ENCODE measurements at places on chromosomes 3 and 15. TPM values are rescaled to one million over a fixed set of nuclear protein-coding genes. Genes with fewer than 3 reads are reported as not detected.

The CPNE9 gene
- total RNA-seq: not detected

The CAMKV gene
- not detected for total RNA-seq

The ROBO2 gene
- total RNA-seq: 0.49 TPM

The CPN2 gene
- not detected for total RNA-seq

- H3K27ac ChIP-seq: no peak overlapping the region
- peaks cover 12% of the 10 kb centered on the region for H3K4me1 ChIP-seq
- no peaks in the 10 kb centered on the region for H3K27me3 ChIP-seq
- no peaks in the 10 kb centered on the region for H3K36me3 ChIP-seq
Observed at GRCh38 chr3:72258361-72259141, 473.6 kb upstream of the PROK2 start.

GRCh38 chr3:18892047-18892446, 256.3 kb upstream of the KCNH8 start:
- H3K4me1 ChIP-seq: no peaks in the 10 kb centered on the region
- H3K4me3 ChIP-seq: no peak overlapping the region
- no peaks in the 10 kb centered on the region for H3K27me3 ChIP-seq
- no peak for DNase-seq
- no peak overlapping the region for H3K27ac ChIP-seq

DNA sequence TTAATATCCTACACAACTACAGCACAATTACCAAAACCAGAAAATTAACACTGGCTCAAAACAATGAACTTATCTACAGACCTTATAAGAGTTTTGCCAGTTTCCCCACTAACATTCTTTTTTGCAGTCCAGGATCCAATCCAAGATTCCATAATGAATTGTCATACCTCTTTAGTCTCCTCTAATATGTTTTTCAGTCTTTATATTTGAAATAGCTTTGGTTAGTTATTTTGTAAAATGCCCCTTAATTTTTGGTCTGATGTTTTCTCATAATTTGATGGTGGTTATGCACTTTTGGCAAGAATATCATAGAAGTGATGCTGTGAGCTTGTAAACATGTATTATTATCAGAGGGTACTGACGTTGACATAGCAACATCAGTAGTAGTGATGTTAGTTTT, 124.3 kb downstream of the ISL2 start:
- no peak for DNase-seq
- H3K4me1 ChIP-seq: no peaks in the 10 kb centered on the region
- no peak overlapping the region for H3K4me3 ChIP-seq
- H3K36me3 ChIP-seq: no peaks in the 10 kb centered on the region
- H3K27me3 ChIP-seq: no peaks in the 10 kb centered on the region
- no peak overlapping the region for H3K27ac ChIP-seq

- no peaks in the 10 kb centered on the region for H3K4me1 ChIP-seq
- H3K4me3 ChIP-seq: no peak overlapping the region
- H3K27me3 ChIP-seq: no peaks in the 10 kb centered on the region
- H3K36me3 ChIP-seq: no peaks in the 10 kb centered on the region
Observed at GRCh38 chr3:115692887-115693524, 69.7 kb downstream of the GAP43 start.

DNA sequence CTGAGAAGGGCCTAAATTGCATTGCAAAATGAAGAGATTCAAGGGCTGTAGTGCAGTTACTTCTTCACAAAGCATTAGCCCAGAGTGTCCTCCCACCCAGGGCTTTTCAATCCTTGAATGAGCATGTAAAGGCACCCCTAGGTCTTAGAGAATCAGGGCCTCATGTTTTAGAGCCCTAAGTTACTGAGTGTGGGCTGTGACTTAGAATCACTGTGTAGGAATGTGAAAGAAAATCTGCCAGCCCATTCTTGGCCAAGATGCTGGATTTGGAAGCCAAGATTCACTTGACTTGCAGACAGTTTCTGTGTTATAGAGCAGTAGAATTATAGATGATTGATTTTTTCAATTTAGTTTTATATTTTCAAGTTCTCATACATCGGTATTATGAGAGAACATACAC, 153.2 kb downstream of the MYRIP start:
- DNase-seq: peak; percentile 16
- H3K27me3 ChIP-seq: no peaks in the 10 kb centered on the region
- no peak overlapping the region for H3K4me3 ChIP-seq
- no peaks in the 10 kb centered on the region for H3K4me1 ChIP-seq

DNA sequence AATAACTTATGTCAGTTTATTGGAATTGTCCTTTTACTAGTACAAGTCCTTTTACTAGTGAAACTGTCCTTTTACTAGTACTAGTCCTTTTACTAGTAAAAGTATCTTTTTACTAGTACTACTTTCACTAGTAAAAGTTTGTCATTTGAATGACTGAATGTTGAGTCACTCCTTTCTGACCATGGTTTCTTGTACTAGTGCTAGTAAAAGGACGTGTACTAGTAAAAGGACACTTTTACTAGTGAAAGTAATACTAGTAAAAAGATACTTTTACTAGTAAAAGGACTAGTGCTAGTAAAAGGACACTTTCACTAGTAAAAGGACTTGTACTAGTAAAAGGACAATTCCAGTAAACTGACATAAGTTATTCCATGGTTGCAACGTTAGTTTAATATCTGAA, 96.3 kb downstream of the ZMAT3 start:
- no peaks in the 10 kb centered on the region for H3K27me3 ChIP-seq
- no peak overlapping the region for H3K27ac ChIP-seq
- no peaks in the 10 kb centered on the region for H3K36me3 ChIP-seq
- no peak overlapping the region for H3K4me3 ChIP-seq

DNA sequence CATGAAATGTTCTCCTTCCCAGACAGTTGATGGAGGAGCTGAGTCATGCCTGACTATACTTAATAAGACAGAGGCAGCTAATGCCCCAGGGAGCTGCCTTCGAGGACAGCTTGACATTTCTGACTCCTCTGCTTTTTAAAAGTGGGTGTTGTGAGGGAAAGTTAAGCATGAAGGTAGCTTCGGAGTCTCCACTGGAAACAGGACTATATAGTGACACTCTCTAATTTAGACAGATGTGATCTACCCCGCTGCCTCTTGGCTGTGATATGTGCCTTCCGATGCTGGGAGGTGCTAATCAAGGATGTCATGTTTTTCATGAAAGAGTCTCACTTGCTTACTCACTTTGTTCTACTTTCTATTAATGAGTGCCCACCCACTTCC, 72.7 kb downstream of the IL1RAP start:
- no peak overlapping the region for H3K27ac ChIP-seq
- H3K27me3 ChIP-seq: no peaks in the 10 kb centered on the region
- H3K4me1 ChIP-seq: no peaks in the 10 kb centered on the region
- DNase-seq: no peak
- H3K4me3 ChIP-seq: no peak overlapping the region

DNA sequence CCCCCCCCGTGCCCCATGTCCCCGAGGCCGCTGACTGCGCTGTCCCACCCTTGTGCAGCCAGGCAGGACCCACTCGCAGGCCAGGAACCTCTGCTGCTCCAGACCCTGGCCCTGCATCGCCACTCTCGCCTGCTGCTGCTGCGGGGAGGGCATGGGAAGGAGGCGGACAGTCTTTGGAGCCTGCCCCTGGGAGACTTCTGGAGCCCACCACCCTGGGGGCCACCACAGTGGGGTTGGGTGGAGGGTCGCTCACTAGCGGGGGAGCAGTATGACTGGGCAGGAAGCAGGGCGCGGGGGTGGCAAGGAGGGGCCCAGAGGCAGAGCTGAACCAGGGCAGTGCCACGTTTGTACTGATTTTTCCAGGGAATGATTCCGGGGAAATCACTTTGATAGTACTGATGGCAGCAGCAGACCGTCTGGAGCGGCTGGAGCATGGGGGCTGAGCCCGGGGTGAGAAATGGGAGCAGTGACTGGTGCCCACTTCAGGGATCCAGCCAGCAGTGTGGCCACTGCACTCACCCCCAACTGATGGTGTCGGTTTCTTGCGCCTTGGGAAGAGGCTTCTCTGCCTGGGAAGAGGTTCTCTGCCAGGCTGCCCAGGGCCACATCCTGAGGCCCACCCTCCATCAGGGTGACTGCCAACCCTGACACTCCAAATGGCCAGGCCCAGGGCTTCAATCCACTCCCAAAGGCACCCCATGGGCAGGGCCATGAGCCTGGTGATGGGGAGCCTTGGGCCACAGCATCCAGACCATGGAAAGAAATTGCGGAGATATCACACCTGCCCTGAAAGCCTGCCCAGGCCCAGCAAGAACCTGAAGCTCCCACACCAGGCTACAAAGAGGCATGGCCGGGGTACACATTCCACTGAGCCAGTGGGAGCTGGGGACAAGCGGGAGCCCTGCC, 53.7 kb downstream of the LSAMP start:
- H3K4me3 ChIP-seq: no peak overlapping the region
- H3K4me1 ChIP-seq: no peaks in the 10 kb centered on the region
- no peaks in the 10 kb centered on the region for H3K27me3 ChIP-seq
- no peaks in the 10 kb centered on the region for H3K36me3 ChIP-seq
- no peak for DNase-seq

- peaks cover 18% of the 10 kb centered on the region for H3K4me1 ChIP-seq
- no peak overlapping the region for H3K4me3 ChIP-seq
- H3K36me3 ChIP-seq: no peaks in the 10 kb centered on the region
- peak overlapping the region; percentile 63 for H3K27ac ChIP-seq
- no peak for DNase-seq
Observed at GRCh38 chr3:24389108-24390090, 105.3 kb downstream of the THRB start.

DNA sequence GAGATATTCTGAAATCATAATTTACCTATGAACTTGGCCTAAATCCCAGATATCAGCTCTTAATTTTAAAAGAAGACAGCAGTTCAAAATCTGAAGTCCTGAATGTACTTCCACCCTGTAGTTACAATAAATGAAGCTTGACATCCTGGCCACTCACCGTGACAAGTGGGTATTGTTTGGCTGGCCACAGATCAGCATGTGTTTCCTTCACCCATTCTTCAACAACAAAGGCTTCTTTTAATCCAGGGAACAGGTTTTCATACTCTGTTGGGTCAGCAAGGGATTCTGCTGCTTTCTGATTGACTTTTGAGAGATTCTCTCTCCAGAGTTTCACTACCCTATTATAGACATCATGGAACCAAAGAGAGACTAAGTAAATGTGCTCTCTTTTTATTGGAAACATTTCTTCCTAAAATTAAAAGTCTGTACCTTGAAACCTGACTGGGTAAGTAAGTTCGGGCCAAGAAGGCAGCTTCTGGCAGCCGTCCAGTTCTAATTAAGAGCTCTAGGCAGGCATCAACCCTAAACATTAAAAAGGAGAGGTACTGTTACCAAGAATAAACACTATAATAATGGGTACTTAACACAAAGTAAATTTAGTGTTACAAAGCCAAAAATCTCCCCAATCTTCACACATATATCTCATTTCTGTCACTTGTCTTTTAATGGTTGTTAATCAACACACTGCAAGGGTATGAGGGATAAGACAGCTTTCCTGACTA, 15.2 kb downstream of the MRPS22 start:
- H3K4me1 ChIP-seq: no peaks in the 10 kb centered on the region
- no peak for DNase-seq
- H3K27me3 ChIP-seq: no peaks in the 10 kb centered on the region

DNA sequence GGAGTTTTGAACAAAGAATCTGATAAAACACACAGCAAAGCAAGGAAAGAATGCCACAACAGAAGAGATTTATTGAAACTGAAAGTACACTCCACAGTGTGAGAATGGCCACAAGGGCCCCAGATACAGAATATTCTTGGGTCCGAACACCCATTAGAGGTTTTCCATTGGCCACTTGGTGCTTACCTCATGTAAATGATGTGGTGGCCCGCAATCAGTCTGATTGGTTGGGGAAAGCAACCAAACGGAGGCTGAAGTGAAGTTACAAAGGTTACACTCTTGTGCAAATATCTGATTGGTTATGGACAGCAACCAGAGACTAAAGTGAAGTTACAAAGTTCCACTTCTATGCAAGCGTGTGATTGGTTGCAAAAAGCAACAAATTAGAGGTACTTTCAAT, 20.4 kb downstream of the NSUN3 start:
- no peaks in the 10 kb centered on the region for H3K4me1 ChIP-seq
- no peak overlapping the region for H3K27ac ChIP-seq
- no peak for DNase-seq
- H3K4me3 ChIP-seq: no peak overlapping the region
- H3K27me3 ChIP-seq: no peaks in the 10 kb centered on the region
- H3K36me3 ChIP-seq: no peaks in the 10 kb centered on the region

DNA sequence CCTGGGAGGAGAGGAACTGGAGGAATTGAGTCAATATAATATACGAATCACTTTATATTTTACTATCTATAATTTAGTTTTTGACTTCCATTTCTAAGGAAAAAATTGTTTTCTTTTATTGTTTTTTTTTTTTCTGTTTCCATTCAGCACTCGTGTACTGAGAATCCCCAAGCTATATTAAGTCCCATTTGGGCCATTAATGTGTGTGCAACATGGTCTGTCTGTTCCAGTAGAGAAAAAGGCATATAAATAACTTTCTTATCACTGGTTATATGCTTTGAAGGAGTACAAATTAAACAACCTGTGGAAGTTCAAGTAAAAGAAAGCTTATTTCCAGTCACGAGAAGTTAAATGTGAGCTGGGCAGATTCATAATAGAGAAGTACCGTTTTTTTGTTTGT, 498.9 kb upstream of the TPRG1 start:
- no peaks in the 10 kb centered on the region for H3K4me1 ChIP-seq
- DNase-seq: no peak
- H3K36me3 ChIP-seq: no peaks in the 10 kb centered on the region
- no peak overlapping the region for H3K27ac ChIP-seq
- no peaks in the 10 kb centered on the region for H3K27me3 ChIP-seq

DNA sequence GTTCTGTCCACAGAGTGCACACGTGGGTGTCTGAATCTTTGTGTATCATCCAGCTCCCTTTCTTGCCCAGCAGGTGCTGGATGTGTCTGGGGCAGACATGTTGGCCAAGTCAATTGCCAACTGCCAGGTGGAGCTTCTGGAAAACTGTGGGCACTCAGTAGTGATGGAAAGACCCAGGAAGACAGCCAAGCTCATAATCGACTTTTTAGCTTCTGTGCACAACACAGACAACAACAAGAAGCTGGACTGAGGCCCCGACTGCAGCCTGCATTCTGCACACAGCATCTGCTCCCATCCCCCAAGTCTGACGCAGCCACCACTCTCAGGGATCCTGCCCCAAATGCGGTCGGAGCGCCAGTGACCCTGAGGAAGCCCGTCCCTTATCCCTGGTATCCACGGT, 12.5 kb upstream of the RPP14 start:
- no peaks in the 10 kb centered on the region for H3K27me3 ChIP-seq
- DNase-seq: no peak
- no peak overlapping the region for H3K4me3 ChIP-seq
- H3K27ac ChIP-seq: no peak overlapping the region
- H3K36me3 ChIP-seq: no peaks in the 10 kb centered on the region

DNA sequence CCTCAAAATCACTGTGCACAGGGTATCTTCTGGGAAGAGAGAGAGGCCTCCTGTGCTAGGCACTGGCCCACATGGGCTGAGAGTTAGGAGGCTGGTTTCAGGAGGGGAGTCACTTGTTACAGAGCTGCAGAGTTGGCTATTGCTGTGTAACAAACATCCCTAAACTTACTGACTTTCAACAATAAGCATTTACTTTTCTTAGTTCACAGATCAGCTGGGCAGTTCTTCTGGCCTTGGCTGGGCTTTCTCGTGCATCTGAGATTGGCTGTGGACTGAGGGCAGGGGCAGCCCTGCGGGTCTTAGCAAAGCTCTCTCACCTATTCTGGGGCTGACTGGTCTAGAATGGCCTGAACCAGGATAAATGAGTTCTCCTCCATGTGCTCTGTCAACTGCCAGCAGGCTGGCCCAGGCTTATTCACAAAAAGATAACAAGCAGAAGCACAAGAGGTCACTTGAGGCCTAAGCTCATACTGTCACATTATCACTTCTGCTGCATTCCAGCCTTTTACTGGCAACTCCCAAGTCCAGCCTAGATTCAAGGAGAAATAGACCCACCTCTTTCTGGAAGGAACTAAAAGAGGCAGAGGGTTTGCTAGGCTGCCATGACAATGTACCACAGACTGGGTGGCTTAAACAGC, 17.2 kb upstream of the RBSN start:
- DNase-seq: no peak
- no peaks in the 10 kb centered on the region for H3K36me3 ChIP-seq
- no peak overlapping the region for H3K27ac ChIP-seq
- H3K27me3 ChIP-seq: no peaks in the 10 kb centered on the region
- H3K4me1 ChIP-seq: no peaks in the 10 kb centered on the region

All from uterus (tissue), 4 donors.